ENCODE measurements at places on chromosomes 1 and 21.
A peak's percentile ranks its signal among the peaks of the same experiment; 100 is the strongest.

- DNase-seq = no peak
Measured at GRCh38 chr1:226979115-226979516, 39.0 kb downstream of the COQ8A start.

DNA sequence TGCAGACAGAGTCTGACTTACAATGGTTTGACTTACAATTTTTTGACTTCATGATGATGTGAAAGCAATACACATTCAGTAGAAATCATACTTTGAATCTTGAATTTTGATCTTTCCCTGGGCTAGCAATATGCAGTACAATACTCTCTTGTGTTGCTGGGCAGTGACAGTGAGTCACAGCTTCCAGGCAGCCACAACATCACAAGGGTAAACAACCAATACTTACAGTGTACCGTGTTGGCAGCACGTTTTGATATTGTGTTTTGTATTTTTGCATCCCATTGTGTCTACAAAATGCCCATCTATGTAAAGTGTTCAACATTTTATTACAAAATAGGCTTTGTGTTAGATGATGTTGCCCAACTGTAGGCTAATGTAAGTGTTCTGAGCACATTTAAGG, 150.9 kb downstream of the NTMT2 start:
- DNase-seq = peak; percentile 41

GRCh38 chr21:37758982-37759381, 157.3 kb downstream of the KCNJ6 start:
- DNase-seq = peak; percentile 37

GRCh38 chr21:46027851-46028493, 46.4 kb downstream of the COL6A1 start:
- DNase-seq = no peak

DNA sequence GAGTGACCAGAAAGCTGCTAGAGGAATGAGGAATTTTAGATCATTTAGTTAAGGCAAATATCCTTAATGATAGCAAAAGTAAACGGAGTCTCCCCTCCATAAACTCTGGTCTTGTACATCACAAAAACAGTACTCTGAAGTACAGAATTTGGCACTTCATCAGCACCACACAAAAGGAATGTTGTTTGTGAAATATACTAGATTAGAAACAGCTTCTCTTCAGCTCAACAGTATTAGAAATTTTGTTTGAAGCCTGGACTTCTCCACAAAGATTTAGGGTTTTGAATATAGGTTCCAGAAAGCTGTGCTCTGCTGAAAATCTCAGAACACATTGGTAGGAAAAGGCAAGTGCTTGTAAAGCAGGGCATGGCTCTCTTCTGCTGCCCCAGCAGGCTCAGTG, 135.1 kb upstream of the PTGFR start:
- no peak for DNase-seq

GRCh38 chr1:110708974-110709440, 34.3 kb upstream of the KCNA3 start:
- no peak for DNase-seq

DNA sequence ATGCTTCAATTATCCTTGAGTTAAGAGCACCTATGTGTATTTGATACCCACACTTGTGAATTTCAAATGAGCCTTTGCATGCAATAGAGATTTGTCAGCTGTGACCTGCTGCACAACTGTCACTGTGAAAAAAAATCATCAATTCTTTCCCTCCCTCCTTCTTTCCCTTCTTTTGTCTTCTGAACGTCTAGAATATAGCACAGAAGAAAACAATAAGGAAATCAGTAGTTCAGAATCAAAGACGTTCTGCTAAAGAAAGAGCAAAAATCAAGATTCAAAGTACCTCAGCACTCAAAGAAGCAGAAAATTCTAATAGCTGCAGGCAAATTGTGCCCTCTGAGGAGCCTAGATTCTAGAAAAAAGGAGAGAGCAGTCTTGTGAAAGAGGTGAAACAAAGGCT, 1.7 kb upstream of the FMN2 start:
- no peak for DNase-seq

- DNase-seq = peak; percentile 66
Measured at GRCh38 chr1:204647114-204647804, 38.3 kb downstream of the LRRN2 start.

- DNase-seq = peak; percentile 96
Measured at GRCh38 chr1:31576201-31576669, at the start of gene TINAGL1. TINAGL1 (plus strand) TSS chr1:31576515; CDS start chr1:31577149, 634 bp downstream.

GRCh38 chr1:201358596-201358995, 18.9 kb downstream of the TNNT2 start:
- DNase-seq = peak; percentile 43

GRCh38 chr1:82901561-82901960, 1097.4 kb downstream of the TTLL7 start:
- no peak for DNase-seq

DNA sequence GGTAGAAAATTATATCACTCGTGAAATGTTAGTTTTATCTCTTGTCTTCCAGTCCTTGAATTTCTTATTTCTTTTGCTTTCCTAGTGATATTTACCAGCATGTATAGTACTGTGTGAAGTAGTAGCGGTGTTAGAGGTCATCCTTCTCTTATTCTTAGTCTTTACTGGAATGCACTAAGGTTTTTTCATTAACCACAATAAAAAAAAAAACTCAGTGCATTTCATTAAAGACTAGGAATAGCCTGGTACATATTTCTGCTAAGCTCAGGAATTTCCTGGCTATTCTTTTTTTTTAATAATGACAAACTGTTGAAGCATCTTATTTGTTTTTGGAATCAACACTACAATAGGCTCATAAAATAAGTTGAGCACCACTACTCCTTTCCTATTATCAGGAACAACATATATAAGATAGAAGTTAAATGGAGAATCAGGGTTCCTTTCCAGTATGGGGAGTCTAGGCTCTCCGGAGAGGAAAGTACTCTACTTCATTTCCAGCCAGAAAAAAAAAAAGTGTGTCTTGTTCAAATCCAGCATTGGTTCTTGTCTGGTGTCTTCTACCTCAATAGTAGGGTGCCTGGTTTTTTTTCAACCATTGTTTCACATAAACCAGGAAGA, 60.0 kb downstream of the TNFSF18 start:
- DNase-seq = no peak

DNA sequence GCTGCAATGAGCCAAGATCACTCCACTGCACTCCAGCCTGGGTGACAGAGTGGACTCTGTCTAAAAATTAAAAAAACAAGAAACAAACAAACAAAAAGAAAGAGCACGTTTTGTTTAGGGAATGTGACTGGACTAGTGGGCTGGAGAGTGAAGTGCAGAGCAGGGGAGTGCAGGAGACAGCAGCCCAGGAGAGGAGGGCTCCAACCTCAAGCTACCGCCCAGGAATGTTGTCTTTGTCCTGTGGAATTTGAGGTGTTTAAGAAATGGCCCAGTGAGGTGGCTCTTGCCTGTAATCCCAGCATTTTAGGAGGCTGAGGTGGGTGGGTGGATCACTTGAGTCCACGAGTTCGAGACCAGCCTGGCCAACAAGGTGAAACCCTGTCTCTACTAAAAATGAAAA, 42.4 kb upstream of the MTF2 start:
- no peak for DNase-seq

DNA sequence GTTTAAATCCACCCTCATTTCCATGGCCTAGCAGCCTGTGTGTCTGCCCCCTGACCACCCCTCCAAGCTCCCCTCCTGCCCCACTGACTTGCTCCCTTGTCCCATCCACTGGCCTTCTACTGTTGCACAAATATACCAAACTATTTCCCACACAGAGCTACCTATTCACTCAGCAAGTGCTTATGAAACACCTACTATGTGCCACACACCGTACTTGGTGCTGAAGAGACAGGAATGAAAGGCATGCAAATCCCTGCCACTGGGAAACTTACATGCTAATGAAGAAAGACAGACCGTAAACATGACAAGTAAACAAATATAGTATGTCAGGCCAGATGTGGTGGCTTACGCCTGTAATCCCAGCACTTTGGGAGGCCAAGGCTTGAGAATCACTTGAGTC, 49.9 kb upstream of the CAPZB start:
- DNase-seq = no peak

DNA sequence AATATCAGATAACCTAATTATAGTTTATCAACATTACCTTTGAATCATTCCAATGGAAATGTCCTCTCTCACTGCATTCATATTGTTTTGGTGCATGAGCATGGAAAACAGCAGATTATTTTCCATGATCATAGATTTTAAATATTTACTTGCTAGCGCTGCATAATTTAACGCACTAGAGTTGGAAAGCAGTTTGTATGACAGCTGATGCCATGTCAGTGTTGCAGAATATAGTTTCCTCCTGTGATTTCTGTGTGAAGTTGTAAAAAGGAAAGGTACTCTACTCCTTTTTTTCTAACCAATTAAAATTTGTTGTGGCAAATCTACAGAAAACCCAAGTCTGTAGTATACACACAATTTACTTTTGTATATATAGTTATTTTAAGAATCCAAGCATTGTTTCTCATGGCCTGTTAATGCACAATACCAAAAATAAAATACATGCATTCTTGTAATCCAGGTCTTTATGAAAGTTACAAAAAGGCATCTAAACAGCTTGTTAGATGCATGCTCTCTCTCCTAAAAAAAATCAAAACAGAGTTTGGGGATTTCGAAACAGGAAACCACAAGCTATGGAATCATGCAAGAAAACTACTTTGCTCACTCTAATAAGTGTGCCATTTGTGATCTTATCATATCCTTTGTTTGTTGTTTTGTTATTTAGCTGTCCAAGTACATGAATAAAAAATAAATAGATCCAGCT, 1.9 kb upstream of the ATG4C start:
- peak; percentile 50 for DNase-seq

GRCh38 chr1:68511254-68511653, 14.4 kb upstream of the DEPDC1 start:
- no peak for DNase-seq

- DNase-seq = no peak
Measured at GRCh38 chr1:81225789-81226602, 574.7 kb upstream of the ADGRL2 start.

- DNase-seq = no peak
Measured at GRCh38 chr1:231284441-231284840, 43.4 kb downstream of the GNPAT start.

DNA sequence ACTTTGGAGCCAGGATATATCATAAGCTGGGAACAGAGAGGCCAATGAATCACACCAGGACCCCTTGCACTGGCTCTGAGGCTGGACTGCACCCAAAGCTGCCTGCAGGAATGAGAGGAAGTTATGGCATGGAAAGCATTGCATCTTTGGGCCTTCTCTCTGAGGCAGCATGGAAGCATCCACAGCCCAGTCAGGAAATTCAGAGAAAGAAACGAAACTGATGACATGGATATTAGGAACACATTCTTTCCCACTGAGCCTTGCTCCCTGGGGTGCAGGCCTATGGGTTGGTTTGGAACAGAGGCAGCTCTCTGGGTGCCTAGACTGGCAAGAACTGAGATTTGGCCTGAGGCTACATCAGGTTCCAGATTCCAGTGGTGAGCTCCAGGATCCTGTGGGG, 98.6 kb downstream of the NGF start:
- DNase-seq = no peak

DNA sequence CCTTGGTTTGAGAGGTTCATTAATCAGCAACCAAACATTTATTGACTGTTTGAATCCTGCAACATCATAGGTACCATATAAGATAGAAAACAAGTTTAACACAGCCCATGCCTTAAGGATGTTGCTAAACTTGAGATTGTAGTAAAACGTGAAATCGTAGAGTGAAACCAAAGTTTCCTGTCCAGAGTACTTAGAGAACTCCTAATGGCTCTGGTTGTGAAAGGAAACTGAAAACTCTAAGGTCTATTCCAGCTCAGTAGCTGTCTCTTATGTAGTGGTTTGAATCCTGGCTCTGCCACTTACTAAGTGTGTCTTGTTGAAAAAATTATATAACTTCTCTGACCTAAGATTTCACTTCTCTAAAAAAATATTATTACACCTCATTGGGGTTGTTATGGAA, 310.9 kb downstream of the NTNG1 start:
- no peak for DNase-seq

GRCh38 chr21:44957901-44958451, 18.1 kb downstream of the SLX9 start:
- DNase-seq = no peak

GRCh38 chr1:53625766-53626520, 113.0 kb downstream of the GLIS1 start:
- no peak for DNase-seq

DNA sequence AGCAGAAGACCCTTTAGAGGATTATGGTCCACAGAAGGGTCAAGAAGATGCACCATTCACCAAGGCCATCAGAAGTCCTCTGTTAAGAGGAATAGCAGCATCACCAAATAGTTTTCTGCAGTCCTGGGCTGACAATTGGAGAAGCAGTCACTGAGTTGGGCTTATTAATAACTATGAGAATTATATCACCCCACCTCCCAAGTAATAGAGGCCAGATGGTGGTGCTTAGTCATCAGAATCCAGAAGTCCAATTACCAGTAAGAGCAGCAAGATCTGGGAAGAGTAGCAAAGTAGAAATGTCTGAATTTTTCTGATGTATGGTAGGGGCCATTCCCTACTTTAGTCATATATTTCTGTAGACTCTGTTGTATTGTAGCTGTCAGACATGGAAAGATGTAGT, 6.1 kb upstream of the PSMA5 start:
- no peak for DNase-seq

GRCh38 chr1:150273311-150273710, 721 bp downstream of the C1orf54 start:
- DNase-seq = no peak

DNA sequence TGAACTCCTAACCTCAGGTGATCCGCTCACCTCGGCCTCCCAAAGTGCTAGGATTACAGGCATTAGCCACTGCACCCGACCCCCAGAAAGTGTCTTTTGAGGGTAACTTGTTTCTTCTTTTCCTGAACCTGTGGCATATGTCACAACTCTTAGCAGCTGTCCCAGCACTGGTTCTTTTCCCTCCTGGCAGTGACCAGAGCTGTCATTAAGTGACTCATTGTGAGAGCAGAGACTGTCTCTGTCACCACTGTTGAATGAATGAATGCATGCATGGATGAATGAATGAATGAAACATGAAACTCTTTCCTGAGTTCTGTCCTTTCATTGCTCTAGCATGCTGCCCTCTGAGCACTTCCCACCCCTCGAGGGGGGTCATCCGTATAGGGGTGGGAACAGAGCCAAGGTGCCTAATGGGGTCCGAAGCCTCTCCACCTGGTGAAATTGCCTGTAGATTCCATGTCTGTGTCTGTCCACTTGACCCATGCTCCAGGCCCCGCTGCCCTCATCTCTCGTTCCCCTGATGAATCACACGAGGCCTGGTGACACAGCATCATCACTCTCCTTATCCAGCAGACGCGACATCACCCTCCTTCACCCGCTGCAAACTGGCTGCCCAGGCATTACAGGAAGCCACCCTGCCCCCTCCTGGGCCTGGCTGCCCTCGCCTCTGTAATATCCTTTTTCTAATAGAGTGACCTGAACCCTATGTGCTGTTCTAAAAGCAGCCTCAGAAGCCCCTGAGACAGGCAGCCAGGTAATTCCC, 75.0 kb downstream of the IGSF21 start:
- DNase-seq = no peak

- DNase-seq = no peak
Measured at GRCh38 chr1:155970531-155971167, 7.7 kb downstream of the ARHGEF2 start.
